ENCODE measurements at places on chromosomes 3 and 15.

- DNase-seq, result no peak
Measured at GRCh38 chr3:1987980-1988379, 110.7 kb upstream of the CNTN4 start.

DNA sequence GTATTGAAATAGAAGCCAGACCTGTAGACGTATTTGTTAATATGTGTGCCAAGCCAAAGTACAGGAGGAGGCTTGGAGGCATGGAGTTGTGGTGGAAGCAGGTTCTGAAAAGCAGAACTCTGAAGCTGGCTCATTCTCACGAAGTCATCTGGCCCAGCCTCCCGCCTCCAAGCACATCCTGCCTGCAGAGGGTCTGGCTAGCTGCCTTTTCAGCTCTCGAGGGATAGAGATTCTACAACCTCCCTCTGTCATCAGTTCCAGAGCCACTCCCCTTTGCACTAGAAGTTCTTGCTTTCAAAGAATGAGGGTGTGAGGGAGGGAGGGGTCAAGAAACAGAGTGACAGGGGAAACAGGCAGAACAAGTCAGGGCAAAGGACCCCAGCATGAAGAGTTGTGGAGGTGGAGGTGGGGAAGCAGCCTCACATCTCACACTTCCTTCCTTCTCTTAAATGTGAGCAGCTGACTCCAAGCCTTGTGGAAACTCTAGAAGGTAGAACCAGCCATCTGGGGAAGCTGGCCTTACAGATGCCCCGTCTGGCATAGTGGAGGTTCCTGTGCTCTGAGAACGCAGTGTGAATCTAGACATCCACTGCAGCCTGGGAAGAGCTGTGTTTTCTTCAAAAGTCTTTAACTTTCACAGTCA lies 95.3 kb downstream of the SLC49A4 start:
- DNase-seq, result no peak

GRCh38 chr3:186170516-186170915 lies 61.6 kb upstream of the ETV5 start:
- DNase-seq, result no peak

DNA sequence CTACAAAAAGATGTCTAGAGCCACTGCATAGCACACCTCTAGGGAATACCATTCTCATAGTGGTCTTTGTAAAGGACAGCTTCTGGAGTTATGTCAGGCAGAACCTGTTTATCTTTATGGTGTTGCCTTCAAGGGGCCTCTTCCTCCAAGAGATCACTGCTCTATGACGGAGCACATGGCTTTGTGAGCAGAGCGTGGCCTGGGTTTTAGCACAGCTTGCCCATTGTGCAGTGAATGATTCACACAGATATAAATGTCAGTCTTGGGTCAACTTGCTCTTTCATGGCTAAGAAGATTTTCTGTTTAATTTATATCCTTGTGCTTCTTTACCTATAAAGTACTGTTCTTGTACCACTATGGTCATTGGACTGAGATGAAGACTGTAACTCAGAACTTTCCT lies 41.5 kb upstream of the RBMS3 start:
- DNase-seq, result no peak

DNA sequence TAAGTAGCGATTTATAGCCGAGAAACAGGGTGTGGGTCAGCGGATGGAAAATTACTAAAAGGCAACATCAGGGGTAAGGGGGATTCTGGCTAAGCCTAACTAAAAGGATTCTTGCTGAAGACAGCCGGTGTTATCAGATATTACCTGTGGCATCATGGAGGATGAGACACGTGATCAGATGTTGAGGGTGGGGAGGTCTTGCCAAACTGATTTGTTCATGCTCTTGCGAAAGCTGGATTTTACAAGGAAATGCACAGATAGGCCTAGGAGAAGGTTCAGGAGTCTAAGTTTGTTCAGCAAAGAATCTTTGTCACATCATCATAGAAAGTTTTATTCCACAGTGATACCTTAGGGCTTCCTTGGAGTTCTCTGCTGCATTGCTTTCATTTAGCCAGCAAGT lies 396.8 kb upstream of the TBL1XR1 start:
- DNase-seq, result no peak

DNA sequence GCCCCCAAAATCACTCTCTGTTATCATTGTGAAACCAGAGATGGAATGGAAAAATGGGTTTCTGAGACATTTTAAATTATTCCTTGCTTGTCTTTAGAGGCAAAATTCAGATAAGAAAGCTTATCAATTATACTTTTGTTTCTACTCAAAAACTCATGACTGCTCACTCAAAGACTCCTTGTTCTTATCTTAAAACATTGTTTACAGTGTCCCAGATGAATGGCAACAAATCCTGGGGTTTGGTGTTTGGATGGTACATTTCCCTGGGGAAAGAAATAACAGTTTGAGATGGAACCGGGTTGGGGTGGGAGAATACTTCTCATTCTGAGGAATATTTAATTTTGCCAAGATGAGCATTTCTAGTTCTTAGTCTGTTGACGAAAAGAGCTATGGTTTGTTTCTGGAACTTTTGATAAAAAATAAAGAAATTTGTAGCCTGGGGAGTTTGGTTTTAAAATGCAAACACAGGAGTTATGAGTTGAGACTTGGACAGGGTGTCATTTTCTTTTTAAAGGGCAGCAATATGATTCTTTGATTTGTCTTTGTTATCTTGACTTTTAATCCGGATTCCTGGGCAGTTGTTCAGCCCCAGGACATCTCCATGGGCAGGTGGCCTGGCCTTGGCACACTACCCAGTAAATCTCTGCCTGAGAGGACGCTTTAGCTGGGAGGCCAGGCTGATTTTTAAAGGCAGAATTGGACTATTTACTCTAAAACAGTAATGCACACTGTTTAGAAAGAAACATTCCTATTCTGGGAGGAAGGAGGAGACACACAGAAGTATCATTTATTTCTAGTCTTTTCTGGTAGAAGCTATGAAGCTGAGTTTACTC lies 32.4 kb downstream of the BTD start:
- no peak for DNase-seq

DNA sequence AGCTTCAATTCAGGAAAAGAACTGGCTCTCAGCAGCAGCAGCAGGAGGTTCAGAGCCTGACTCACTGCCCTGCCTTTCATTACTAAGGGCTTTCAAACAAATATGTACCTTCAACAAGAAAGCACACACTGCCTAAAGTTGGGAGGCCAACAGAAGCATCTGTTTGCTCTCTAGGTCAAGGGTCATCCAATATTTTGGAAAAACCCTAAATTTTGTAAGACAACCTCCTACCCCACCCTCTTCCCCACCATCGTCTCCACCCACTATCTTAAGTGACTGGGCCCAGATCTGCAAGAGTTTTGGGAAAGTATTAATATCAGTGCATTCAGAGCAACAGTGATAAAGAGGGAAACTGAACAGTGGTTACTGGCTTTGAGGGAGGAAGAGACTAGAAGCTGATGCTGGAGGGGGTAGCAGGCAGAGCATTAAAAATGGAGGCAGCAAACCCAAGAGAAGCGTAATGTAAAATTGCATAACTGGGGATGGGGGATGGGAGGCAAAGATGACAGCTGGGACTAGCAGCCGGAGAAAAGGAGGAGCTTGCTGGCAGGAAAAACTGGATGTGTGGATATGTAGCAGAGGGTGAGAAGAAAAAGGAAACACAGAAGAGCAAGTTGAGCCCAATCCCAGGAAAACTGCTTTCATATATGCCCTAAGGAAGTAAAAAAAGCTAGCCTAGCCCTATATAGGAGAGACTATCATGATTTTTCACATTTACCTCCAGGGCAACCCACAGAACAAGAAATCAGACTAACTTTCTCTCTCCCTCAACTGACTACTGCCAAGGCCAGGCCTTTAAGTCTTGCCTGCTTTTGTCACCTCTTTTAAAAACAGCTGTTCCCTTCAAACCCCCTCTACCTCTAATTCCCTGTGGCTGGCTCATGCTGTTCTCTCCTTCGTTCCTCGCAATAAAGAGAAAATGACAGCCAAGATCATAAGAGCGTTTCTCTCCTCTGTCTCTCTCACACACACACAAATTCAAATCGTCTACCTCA lies 31.4 kb downstream of the NPTN start:
- DNase-seq, result no peak

DNA sequence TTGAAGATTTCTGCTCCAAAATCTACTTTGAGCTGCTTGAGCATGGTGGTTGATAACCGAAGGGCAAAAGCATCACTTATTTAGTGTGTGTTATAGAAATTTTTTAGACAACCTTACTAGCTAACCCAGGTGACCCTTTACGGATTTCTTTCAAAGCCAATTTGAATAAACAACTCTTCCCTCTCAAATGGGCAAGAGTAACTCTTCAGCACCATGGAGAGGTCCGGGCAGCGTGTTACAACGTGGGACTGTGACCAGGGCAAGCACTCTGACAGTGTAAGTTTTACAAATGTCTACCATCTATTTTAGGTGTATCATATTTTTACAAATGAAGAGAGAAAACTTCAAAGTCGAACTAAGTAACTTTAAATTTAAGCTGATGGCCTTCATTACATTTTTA lies 471.8 kb downstream of the MFSD1 start:
- DNase-seq, result no peak
